ENCODE measurements at places on chromosomes 16 and 17.

- DNase-seq, result no peak
These were observed 22.8 kb downstream of the COTL1 start for GRCh38 chr16:84595052-84595481.

DNA sequence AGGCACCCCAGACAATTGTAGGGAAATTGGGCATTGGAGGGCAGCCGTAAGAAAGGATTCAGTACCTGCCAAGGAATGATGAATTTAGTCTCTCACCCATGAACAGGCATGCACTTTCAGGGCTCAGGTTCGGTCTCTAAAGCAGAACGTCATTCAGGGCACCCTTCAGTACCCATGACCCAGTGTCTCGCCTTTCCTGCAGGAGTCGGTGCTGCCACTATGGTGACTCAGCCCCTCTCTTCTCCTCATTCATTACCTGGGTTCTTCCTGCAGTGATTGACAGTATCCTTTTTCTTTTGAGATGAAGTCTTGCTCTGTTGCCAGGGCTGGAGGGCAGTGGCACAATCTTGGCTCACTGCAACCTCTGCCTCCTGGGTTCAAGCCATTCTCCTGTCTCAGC is 8.4 kb downstream of the SOST start:
- DNase-seq, result no peak

DNA sequence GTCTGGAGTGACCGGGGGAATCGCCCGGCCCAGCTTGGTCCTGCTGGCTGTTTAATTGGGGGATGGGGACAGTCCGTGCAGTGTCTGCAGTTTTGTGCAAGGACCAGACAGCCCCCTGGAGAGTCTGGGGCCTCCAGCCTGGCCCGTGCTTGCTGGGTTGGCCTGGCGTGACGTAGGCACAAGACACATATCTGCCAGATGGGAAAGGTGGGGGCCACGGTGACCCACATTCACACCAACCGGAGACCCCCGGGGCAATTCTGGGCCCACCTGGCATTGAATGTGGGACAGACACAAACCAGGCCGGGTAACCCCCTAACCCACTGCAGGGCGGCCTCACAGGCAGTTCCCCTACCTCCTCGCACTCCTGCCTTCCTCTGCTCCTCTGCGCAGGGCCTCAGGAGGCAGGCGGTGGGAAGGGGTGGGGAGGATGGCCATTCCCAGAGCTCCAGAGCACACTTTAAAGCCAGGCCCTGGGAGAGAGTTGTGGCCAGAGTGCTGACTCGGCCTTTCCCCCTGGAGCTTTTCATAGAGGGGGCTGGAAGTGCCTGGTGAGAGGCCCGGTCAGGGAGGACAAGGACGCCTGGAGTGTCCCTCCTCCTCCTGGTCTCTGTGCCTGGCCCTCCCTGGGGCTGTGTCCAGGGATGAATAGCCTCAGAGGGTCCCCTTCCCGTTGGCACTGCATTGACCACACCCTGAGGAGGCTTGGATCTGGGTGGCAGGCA is 1.5 kb downstream of the MRC2 start:
- DNase-seq, result no peak

- DNase-seq, result no peak
These were observed 42.6 kb downstream of the PIK3R5 start for GRCh38 chr17:8922928-8923327.

DNA sequence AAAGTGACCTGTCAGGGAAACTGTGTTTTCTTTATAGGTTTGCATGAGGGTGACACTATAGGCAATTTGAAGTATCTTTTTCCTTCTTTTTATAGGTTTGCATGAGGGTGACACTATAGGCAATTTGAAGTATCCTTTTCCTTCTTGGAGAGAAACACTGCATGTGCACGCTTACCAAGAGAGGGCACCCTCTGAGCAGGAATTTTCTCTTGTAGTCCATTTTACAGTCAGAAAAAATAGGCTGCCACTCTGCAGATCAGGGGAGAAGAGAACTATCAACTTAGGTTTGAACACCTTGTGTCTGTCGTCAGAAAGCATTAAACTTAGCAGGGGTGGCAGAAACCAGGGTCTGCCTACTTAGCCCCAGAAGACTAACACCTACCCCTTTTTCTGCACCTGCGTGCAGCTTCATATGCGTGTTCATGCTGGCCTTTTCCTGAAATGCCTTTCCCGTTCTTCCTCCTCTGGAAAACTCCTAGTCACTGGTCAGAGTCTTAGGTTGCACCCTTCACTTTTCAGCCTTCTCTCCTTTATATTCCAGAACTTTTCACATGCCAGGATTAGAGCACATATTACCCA is 16.4 kb upstream of the SMIM36 start:
- DNase-seq, result peak; percentile 36

DNA sequence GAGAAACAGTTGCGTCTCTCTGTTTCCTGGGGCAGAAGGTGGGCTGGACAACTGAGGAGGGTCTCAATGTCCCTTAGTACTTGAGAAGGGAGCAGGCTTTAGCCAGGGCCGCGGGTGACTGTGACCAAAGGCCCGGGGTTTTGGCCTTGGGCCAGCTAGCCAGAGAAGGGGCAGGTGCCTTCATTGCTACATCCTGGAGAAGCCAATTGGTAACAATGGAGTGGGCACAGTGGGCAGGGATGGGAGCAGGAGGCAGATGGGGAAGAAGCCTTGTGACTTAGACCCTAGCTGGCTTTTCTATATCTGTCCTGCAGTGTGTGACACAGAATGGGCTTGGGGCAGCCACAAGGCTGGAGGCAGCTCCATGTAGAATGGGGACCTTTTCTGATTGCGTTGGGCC is 46.0 kb downstream of the CLEC16A start:
- DNase-seq, result no peak

- peak; percentile 69 for DNase-seq
These were observed 68.0 kb downstream of the ABR start for GRCh38 chr17:1111599-1112443.
